ENCODE measurements at places on chromosomes 13 and 19.
A peak's percentile ranks its signal among the peaks of the same experiment; 100 is the strongest.

- DNase-seq: no peak
Measured at GRCh38 chr19:6354098-6354674, 7.1 kb upstream of the CLPP start.

GRCh38 chr13:71240911-71241310 lies 626.1 kb downstream of the DACH1 start:
- no peak for DNase-seq

- DNase-seq: no peak
Measured at GRCh38 chr13:49044836-49045235, 69.1 kb downstream of the FNDC3A start.

DNA sequence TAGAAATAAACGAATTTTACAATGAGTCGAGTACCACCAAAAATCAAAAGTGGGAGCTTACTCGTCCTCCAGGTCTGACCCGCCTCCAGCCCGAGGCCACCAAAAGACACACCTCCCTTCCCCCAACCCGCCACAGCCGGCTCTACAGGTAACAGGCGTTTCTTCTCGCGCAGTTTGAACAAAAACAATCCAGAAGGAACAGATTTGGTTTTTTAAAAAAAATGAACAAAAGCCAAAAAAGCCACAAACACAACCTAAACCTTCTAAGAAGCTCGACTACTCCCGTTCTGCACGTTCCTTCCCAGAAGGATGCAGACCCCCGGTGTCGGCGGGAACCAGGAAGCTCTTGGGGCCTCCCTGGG lies 671 bp downstream of the ZDHHC20 start:
- peak; percentile 51 for DNase-seq

GRCh38 chr19:42563352-42564210 lies 31.1 kb downstream of the CEACAM8 start:
- peak; percentile 36 for DNase-seq

GRCh38 chr13:39044536-39044935 lies 6.3 kb downstream of the NHLRC3 start:
- no peak for DNase-seq

GRCh38 chr19:20453425-20453935 lies 112.1 kb downstream of the ZNF737 start:
- peak; percentile 37 for DNase-seq

DNA sequence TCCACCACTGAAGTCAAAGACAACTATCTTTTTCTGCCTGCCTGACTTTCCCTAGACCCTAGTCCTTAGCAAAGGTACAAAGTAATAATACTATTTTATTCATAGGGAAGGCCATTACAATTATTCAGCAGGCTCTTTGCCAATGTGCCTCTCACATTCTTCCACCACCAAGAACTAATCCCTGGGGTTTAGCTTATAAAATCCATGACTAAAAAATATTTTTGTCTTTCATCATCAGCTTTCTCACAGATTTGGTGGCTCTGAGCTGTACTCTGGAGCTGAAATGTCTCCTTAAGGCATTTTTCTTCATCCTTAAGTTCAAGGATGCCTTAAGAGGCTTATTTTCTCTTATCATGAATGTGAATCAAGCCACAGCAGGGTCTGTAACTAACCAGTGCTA lies 96.1 kb downstream of the OXGR1 start:
- DNase-seq: no peak

DNA sequence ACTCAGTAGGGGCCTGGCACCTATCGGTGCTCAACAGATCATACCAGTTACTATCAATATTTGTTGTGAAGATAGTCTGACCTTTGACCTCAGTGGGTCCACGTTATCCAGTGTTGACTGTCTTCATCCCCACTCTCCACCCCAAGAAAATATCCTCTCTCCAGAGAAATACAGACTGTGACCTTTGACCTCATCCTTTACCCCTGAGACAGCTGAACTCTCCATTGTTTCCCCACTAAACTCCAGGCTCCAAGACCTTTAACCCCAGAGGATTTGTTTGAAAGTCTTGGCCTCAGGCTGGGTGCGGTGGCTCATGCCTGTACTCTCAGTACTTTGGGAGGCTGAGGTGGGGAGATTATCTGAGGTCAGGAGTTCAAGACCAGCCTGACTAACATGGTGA lies 22.6 kb upstream of the PPP5C start:
- DNase-seq: no peak

- no peak for DNase-seq
Measured at GRCh38 chr13:48652851-48653471, 768 bp upstream of the CYSLTR2 start.

DNA sequence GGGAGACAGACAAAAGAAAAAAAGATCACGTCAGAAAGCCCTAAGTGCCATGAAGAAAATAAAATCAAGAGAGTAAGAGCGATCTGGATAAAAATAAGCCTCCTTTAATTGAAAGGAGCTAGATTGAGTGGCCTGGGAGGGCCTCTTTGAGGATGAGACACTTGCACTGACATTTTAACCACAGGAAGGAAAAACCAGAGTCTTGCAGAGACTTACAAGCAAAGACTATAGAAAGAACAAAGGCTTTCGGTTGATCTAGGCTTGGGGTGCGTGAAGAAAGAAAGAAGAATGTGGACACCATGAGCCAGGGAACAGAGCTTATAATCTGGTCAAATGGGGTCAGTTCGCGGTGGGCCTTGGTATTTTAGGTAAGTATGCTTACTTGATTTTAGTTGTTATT lies 342.7 kb downstream of the COG6 start:
- DNase-seq: peak; percentile 10

- DNase-seq: no peak
Measured at GRCh38 chr13:98827449-98827848, 75.0 kb upstream of the SLC15A1 start.

DNA sequence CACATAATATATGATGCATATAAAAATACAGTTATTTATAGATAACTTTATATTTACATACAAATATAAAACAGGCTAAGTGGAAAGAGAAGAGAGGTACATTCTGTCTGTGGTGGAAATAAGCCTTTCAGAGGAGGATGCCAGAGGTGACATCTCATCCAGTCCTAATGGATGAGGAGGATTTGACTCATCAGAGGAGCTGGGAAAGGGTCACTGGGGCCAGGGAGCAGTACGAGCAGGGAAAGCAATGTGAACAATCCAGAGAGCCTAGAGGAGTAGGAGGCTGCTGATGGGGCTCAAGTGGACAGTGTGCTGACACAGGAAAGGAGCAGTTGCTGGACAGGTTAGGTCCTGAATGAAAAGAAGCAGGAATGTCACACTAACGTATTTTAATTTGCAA lies 18.6 kb downstream of the NALCN start:
- DNase-seq: no peak

DNA sequence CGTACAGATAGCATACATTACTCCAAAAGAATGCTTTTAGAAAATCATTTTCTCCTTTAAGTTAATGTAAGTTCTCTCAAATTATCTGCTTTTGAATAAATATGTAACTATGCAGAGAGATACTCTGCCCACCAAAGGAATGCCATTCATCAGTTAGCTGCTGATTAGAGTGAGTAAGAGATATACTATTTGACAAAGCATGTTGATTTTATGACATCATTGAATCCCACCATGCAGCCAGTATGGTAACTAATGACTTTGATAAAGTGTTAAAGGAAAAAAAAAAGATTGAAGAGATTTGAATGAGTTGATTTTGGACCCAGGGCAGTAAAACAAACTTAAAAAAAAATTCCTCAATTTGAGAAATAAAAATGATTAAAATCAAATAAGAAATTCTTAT lies 521.5 kb downstream of the SLITRK6 start:
- DNase-seq: no peak

- DNase-seq: no peak
Measured at GRCh38 chr13:99041337-99041736, 63.5 kb upstream of the DOCK9 start.

DNA sequence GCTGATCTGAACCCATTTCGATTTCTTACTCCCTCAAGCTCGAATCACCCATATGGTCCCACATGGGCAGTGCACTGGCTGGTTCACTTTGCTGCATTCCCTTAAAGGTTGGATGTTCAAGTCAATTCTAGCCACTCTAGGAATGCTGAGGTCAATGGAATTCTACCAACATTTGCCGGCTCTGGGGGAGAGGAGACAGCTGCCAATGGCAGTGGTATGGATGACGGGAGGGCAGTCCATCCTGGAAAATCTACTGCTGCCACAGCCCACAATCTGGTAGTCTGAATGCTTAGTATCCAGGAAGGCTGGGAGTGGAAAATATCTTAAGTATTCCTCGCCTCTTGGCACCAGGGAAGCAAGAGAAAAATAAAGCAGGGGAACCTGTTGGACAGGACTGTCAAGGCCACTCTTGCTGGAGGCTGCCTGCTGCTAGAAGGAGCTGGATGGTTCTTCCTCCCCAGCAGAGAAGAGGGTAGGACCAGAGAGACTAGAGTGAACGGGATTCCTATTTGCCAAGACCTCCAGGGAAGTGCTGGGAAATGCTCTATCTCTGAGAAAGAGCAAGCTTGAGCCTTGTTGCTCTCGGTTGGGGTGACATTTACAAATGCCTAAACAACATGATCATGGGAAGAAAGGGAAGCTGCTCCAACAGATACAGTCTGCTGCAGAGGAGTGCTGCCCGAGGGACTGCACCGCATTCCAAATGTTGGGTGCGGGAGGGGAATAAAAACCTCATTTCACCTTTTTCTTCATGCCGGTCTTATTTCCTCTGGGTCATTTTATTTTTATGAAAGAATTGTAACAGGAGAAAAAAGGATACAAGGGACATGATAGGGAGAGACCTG lies 20.7 kb upstream of the HMGB1 start:
- DNase-seq: no peak

DNA sequence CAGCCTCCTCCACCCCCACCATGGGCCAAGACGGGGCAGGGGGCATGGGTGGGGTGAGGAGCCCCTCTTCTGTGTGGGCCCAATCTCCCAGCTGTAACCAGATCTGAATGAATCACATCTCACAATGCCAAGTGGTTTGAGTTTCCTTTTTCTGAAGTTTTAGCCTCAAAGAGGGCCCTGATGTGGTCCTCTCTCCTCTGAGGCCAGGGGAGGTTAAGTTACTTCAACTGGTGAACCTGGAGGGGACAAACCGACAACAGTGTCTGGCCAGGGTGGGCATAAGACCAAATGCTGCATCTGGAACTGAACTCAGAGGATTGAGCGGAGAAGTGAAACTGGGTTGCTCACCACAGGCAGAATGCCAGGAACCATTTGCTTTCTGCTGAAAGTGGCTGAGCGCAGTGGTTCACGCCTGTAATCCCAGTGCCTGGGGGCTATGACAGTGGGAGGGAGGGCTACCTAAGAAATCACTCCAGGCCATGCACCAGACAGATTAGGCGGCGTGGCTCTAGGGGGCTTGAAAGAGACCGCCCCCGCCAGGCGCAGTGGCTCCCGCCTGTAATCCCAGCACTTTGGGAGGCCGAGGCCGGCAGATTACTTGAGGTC lies 15.4 kb upstream of the IRGC start:
- DNase-seq: peak; percentile 2

GRCh38 chr19:30559446-30559845 lies 187.3 kb downstream of the ZNF536 start:
- no peak for DNase-seq

GRCh38 chr19:5345895-5346386 lies 5.3 kb upstream of the PTPRS start:
- no peak for DNase-seq

- no peak for DNase-seq
Measured at GRCh38 chr19:29873801-29874575, 62.2 kb downstream of the CCNE1 start.

- DNase-seq: no peak
Measured at GRCh38 chr13:58869566-58869965, 1238.0 kb downstream of the PCDH17 start.

GRCh38 chr13:71320452-71320851 lies 546.6 kb downstream of the DACH1 start:
- DNase-seq: no peak

DNA sequence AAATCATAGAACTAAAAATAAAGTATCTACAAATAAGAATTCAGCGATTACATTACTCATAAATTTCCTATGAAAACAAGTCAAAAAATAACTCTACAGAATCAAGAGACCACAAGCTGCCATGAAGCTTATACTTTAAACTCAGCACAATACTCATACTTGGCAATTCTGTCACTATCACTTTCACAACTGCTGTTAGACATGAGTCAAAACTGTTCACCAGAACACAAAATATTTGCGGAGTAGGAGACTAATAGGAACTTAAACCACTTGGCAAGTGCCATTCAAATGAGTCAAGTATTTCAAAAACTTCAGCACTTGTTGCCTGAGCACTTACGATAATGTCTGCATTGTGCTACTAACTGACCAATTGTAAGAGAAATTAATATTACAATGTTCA lies 387.8 kb upstream of the GPC6 start:
- DNase-seq: no peak

DNA sequence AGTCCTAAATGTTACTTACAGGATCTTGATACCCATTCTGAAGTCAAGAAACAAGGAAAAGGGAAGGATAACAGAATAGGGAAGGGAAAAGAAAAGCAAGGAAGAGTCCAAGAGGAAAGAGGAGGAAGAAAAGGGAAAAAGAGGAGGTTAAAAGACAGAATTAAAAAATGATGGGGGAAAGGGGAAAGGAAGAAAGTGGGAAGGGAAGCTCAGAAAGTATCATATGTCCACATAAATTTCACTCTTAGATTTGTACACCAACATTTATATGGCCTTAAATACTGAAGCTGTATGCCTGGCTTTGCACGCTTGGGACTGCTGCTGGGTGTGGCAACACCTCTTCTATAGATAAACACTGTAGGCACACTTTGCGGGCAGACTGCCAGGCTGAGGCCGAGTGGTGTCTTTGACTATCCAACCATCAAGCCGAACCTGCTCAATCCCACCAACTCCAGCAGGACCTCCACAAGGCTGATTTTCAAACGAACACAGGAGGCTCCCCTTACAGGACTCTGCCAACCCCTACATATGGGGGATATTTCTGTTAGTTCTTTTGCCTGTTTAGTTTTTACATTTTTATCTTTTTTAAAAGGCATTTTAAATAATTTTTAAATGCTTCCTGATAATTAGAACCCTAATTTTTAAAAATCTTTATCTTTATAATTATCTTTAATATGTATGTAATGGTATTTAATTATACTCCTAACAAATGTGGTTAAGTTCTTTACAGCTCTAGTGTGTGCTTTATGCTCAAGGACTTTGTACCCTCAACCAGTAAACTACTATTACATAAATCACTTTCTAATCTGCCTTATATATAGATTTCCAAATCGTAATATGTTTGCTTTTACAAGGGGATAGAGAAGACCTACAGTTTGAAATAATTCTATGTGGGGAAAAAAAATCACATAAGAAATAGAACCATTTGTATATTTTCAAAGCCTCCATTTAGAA lies 154.2 kb downstream of the DIAPH3 start:
- DNase-seq: no peak

DNA sequence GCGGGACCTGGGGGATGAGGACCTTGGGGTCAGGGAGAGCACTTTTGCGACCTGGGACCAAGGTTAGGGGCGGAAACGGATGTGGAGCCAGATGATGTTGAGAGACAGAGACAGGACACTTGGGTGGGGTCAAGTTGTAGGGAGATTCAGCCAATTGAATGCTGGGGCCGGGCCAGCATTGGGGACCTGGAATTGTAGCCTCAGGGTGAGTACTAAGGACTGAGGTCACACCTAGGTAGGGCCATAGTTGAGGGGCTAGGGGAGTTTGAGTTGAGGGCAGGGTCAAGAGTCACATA lies 1.2 kb downstream of the ALKBH7 start:
- DNase-seq: no peak

GRCh38 chr13:111460548-111461444 lies 140.4 kb downstream of the TEX29 start:
- no peak for DNase-seq

GRCh38 chr13:74174810-74175209 lies 40.6 kb upstream of the KLF12 start:
- peak; percentile 16 for DNase-seq

GRCh38 chr19:49660338-49660961 lies 5.2 kb downstream of the IRF3 start:
- no peak for DNase-seq
